Thymus (tissue), 14 donors: ENCODE measurements at places on chromosomes 1 and 21. TPM values are rescaled to one million over a fixed set of nuclear protein-coding genes. Genes with fewer than 3 reads are reported as not detected.

Gene TP73
- 2.6 TPM for total RNA-seq

Gene IFI44
- 61.5 TPM for total RNA-seq

Gene SPRR2A
- total RNA-seq, result 0.28 TPM

Gene SH2D1B
- total RNA-seq, result 0.47 TPM

Gene KHDC4
- total RNA-seq, result 31.3 TPM

GRCh38 chr1:9324246-9325096, 31.8 kb downstream of the SPSB1 start:
- DNase-seq, result no peak

DNA sequence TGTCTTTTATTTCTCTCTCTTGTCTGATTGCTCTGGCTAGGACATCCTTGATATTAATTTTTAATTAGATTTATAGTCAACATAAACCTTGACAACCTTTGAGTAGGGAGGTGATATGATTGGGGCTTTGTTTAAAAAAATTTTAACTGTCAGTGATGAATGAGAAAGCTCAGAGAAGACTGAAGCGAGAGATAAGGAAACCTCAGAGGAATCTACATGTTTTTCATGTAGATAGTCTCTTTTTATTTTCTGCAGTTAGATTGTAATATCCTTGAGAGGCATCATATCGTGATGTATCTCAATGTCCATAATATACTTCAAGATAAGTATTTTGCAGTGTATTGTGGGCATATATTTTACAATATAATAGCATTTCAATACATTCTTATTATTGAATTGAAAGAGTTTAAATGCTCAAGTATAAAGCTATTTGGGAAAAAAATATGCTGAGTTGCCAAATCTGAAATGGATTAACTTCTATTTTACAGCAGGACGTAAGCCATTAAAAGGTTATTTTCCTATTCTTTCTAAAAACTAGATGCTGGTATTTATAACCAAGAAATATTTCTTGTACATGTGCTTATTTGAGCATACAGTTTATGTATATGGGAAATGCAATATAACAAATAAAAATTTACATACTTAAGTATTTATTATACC, 802.4 kb upstream of the ADGRL4 start:
- no peak for DNase-seq

GRCh38 chr1:226576601-226577000, 28.0 kb downstream of the STUM start:
- DNase-seq, result no peak

- no peak for DNase-seq
These were observed 2.0 kb upstream of the LHX4 start for GRCh38 chr1:180227861-180228647.

DNA sequence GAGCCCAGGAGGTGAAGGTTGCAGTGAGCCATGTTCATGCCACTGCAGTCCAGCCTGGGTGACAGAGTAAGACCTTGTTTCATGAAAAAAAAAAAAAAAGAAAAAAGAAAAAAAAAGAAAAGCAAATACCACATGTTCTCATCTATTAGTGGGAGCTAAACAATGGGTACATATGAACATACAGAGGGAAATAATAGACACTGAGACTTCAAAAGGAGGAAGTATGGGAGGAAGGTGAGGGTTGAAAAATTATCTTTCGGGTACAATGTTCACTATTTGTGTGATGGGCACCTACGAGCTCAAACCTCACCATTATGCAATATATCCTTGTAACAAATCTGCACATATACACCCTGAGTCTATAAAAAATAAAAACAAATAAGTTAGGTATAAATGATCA, 6.4 kb downstream of the ITGB3BP start:
- no peak for DNase-seq

GRCh38 chr1:229570891-229571516, 12.5 kb upstream of the ABCB10 start:
- no peak for DNase-seq

DNA sequence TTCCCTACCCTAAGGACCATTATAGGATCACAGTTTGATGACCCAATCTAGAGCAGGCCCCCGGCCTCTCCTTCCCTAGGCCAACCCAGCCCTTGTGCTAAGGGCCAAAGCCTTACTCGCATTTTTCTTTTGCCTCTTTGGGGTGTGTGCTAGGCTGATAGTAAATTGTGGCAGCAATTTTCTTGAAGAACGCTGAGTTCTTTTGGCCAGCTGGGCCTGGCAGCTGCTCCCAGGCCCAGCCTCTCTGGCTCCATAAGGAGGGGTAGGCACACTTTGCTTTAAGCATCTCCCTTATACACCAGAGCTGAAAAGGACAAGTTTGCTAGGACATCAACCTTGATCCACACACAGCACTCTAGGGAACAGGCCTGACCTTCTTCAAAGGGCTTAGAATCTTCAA, 4.2 kb downstream of the OLFML2B start:
- no peak for DNase-seq

GRCh38 chr1:160924791-160925651, 29.6 kb downstream of the ITLN2 start:
- no peak for DNase-seq

- DNase-seq, result no peak
These were observed 43.4 kb downstream of the CNST start for GRCh38 chr1:246609632-246610031.

- DNase-seq, result no peak
These were observed 1754.2 kb downstream of the BRINP3 start for GRCh38 chr1:188723332-188724020.

DNA sequence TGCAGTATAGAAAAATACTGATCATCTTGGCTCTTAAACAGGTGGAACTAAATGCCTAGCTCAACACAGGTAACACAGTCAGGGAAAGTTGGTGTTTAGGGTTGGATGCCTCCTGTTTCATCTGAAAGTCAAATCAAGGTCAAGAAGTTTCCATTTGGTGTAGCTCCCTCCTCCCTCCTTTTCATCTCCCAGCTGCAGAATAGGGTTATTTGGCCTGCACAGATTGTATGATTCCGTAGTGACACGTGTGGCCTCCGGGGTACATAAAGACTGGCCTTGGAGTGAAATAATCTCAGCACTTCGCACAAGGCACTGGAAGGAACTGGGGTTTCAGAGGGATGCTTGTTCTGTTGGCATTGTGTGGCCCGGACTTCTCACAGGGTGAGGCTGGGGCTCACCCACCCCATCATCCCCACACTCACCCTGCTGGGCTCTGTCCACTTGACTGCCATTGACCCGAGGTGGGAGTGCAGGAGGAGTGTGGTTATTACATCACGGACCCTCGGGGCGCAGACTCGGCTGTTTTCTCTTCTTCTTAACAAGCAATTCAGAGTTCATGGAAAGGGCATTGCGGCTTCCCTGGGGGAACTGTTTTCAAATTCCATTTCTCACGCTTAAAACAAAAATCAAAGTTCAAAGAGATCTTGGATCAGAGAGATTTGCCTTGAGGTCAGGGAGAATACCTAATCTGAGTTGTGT, 18.4 kb downstream of the IGSF5 start:
- DNase-seq, result no peak

DNA sequence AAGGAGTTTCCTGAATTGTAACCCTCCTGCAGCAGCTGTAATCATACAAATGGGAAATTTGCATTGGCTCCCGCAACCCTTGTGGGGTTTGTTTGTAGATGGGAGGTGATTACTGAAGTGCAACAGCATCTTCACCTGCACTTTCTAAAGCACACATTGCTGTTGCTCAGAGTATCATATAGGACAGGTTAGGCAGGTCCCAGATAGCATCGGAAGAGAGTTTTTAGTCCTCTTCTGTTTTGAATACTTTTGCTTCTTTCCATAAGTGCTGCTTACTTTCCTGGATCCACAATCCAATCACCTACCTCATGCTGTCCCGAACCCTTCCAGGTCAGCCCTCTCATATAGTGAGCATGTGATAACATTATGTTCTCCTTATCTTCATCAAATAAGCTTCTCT, 300.4 kb downstream of the PTPRC start:
- DNase-seq, result no peak
